ENCODE measurements at places on chromosomes 2 and 18. TPM values are rescaled to one million over a fixed set of nuclear protein-coding genes. Genes with fewer than 3 reads are reported as not detected.
A peak's percentile ranks its signal among the peaks of the same experiment; 100 is the strongest.

GRCh38 chr2:52857722-52858121 lies 909.9 kb upstream of the CHAC2 start:
- no peak for DNase-seq

DNA sequence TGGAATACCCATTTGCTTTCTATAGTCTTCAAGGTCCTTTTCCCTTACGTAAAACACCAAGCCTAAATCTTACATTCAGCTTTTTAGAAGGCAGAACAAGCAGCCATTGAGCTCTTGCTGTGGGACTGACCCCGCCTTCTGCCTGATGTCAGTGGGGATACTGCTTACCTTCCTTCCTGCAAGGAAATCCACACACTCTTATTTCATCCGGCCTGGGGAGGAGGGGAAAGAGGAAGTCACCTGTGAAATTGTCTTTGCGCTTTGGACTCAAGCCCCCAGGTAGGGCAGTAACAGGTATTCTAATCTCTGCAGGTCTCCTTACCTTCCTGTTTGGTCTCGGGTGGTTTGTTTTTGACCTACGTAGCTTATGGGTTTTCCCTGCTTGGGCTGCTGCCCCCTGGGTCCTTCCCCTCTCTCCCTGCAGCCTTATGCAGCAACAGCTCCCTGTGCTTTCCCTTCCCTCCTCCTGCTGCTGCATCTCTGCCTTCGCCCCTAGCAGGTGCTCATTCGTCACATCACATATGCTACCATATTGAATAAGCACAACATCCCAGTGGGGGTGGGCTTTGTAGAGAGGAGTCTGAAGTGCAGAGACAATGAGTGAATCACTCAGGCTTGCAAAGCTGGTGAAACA lies 402.5 kb upstream of the TRIB2 start:
- no peak for DNase-seq

GRCh38 chr2:46644690-46645385 lies 165.5 kb downstream of the TMEM247 start:
- peak; percentile 13 for DNase-seq

DNA sequence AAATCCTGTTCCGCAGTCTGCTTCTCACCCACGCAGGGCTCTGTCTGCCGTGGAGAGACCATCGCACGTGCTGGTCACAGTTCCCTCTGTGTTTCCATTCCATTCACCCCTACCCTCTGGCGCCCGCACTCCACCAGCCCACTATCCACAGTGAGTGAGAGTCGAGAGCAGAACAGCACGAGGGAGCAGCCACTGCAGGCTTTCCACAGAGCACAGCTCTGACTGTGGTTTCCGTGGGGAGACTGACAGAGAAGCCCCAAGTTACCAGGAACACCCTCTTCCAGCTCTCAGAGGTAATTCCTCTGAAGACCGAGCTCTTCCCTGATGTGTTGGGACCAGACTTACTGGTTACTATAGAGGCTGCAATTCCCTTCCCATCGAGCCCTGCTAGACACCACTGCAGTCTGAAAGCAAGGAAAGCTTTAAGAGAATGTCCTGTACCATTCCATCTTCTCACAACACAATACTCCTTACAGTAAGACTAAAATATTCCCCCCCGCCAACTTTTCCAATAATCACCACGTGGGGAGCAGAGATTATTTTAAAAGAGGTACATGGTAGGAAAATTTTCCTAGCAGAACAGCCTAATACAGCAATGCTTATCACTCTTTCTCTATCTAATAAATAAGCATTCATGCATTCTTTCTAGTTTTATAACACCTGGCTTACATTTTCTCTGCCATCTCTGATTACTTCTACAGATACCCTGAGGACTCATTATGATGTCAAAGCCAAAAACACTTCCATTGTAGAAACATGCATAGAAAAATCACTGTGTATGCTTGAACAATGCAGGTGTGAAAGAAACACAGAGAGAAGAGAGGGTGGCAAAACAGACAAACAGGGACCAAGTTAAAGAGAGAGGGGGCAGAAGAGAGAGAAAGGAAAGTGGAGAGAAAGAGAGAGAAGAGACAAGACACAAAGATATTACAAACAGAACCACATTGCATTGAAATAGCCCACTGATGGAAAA lies 4.7 kb downstream of the MYT1L start:
- DNase-seq, result no peak

DNA sequence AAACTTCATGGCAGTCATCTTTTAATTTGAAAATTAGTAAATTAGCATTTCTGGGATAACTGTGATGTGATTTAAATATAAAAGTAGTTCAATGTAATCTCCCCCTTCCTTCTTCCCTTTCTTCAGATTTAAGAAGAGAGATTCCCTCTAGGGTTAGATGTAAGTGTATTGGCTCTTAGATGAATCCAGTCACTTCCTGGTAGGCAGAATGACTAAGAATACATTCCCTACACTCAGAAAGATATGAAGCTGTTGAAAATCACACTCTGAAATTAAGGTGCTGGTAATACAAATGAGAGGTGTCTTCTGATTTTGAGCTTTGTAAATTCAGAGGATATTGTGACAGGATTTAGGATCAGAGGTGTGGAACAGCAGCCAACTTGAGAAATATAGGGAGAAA lies 71.6 kb downstream of the TDRD15 start:
- DNase-seq, result no peak

GRCh38 chr2:130756053-130756873 lies 923 bp downstream of the AMER3 start:
- DNase-seq, result no peak

SCN9A gene
- 54.8 TPM for total RNA-seq

ANKRD36B gene
- total RNA-seq, result 4.2 TPM

GRCh38 chr2:55761526-55761925 lies 67.9 kb upstream of the PNPT1 start:
- DNase-seq, result peak; percentile 56

- DNase-seq, result no peak
Measured at GRCh38 chr2:9690716-9691498, 60.1 kb upstream of the YWHAQ start.

BBS5 gene
- total RNA-seq, result 7.1 TPM

DNA sequence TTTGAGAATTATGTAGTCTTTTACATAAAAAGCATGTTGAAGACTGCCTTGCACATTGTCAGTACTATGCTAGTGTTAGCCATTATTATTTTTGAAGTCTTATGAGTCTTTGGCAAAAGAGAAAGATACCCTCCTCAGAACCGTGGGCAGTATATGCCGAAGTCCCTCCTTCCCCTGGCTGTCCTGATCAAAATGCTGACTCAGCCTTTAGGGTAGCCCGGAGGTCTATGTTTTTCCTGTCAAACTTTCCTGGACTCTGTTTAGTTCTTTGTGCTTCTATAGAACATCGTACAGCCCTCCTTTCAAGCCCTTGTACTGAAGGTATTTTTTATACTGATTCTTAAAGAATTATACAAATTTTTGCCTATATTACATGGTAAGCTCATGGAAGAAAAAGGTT lies 264.7 kb upstream of the ATP5MC3 start:
- no peak for DNase-seq
